Mesenteric fat pad (tissue), 1 donor: ENCODE measurements at places on chromosomes 4 and X. TPM values are rescaled to one million over a fixed set of nuclear protein-coding genes. Genes with fewer than 3 reads are reported as not detected.

NALF2 gene
- total RNA-seq, result 0.32 TPM

ATOH1 gene
- total RNA-seq, result not detected

- no peak for DNase-seq
Measured at GRCh38 chr4:150828159-150828558, 186.9 kb downstream of the LRBA start.

- no peak for DNase-seq
Measured at GRCh38 chr4:71765350-71765749, 18.5 kb downstream of the GC start.

DNA sequence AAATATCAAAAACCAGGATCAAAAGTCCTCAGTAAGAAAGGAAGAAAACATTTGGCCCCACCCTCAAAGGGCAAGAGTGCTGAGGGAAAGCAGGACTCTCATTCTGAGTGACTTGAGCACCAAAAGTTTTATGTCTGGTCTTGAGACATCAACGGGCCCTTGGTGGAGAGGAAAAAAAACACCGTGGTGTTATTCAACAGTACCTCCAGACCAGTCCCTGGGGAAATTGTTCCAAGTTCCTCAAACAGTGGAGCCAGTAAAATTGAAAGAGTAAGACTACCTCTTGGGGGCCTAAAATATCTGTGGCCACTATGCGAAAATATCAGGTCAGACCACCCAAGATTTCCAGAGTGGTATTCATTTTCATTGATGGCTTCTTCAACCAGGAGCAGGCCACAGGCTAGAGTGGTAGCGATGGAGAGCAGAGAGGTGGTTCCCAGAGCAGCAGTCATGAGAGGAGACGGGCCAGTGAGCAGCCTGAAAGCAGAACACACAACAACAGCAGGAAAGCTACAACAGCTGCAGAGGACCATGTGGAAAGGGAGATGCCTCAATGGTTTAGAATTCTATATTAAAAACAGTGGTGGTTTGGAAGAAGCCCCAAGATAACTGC is 63.7 kb upstream of the RPL34 start:
- no peak for DNase-seq

DNA sequence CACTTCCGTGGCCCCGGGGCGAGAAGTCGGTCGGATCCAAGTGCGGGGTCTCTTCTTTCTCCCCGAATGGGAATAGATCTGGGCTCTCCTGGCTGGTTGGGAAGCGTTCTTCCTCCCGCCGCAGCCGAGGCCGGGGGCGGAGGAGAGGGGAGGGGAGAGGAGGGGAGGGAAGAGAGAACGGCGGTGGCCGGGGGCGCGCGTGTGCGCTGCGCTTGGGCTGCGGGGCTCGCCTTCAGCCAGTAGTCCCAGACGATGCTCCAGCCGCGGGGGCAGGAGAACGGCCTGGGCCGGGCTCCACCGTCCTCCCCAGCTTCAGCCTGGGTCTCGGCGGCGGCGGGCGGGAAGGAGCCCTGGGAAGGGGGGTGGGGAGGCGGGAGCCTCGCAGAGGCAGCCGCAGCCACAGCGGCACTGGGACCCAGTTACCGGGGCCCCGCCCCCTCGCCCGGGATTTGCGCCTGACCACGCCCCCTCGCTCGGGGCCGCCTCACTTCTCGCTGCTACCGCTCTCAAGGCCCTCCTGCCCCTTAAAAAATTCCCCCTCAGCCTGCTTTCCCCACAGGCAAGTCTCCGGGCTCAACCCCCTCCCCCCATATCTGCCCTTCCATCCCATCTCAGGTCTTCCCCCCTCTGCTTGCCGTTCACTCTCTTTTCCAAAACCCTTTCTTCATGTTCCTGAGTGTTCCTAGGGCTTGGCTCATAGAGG is at the start of gene FGD1:
Gene FGD1, minus strand, starts transcription at position 421 of the 703 bp plus-strand sequence. CDS start 802 bp downstream, outside the sequence.
- DNase-seq, result no peak
